ENCODE measurements at places on chromosomes 6 and 20.

- DNase-seq: no peak
These were observed 327.3 kb upstream of the NOX3 start for GRCh38 chr6:155782739-155783459.

DNA sequence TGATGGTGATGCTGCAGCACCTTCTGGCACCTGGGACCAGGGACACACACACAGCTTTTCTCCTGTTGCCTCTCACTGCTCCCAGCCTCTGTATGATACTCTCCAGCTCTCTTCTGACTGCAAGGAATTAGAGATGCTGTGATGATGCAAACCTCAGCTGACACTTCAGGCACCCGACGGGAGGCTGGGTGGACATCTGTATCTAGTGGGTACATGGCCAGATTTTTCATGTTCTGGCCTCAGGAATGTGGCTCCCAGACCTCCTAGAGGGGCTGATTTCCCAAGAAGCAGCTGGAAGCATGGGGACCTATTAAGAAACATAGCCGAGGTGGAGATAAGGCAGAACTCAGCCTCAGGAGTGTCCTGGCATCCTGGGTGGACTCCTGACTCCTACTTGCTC is 6.8 kb upstream of the EPB41L1 start:
- DNase-seq: no peak

DNA sequence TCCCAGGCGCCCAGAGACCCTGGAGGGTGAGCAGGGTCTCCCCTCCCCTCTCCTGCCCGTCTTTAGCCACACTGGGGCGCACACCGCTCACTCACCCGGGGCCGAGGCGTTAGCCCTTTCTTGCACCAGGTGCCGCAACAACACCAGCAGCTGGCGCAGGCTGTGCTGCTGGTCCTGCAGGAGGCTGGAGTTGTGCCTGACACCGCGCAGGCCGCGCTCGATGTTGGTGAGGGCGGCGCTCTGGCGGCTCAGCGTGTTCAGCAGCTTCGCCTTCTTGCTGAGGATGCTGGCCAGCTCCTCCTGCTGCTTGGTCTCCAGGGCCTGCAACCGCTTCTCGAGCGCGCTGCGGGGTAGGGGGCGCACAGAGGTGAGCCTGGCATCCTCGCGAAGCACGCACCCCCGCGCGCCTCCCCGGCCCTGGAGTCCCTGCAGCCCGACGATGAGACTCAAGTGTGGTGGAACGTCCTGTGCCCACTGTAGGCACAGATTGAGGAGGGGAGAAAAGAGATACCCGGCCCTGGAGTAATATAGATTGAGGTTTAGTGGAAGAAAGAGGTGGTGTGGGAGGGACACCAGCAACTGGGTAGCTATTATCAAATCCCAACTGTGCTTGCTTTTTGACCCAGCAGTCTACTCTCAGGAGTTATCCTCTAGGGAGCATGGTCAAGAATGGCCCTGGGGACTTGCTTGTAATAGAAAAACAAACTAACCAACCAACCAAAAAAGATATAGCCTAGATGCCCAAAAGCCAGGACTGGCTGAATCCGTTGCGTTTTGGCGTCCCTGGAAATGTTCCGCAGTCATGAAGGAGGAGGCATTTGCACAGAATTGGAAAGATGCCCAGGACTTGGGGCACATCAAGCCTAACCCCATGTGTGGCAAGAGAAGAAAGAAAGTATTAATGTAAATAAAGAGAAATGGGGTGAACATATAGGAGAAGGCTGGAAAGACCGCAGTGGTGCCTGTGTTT is 30.9 kb downstream of the ANGPT4 start:
- no peak for DNase-seq

DNA sequence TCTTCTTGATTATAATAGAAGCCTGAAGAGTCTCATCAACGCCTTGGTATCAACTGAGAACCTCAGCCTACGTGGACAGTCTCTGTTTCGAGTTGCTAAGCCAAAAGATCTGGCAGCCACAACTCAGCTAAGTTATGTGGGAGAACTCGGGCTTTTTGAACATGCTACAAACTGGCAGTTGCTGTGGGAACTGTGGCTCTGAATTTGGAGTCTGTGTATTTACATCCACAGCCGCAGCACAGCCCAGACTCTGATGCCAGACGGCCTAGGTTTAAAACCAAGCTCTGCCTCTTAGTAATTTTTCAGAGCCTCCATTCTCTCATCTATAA is 35.8 kb downstream of the RIPOR2 start:
- no peak for DNase-seq

- DNase-seq: no peak
These were observed 286.3 kb downstream of the CDH4 start for GRCh38 chr20:61538183-61538942.

DNA sequence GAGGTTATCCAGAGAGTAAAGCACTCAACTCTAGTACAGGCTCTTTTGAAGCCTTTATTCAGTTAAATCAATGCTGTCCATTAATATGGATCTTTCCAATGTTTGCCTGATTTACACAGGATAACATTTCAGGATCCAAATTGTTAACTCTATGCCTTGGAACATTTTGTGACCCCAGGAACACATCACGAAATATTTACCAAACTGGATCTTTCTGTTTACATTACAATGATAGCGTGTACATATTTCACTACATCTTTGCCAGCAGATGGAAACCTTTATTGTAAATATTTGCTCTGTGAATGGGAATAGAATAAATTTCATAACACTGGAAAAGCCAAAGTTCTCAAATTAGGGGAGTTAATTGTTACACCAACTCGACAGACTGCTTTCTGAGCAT is 23.5 kb downstream of the BPIFA2 start:
- DNase-seq: no peak

DNA sequence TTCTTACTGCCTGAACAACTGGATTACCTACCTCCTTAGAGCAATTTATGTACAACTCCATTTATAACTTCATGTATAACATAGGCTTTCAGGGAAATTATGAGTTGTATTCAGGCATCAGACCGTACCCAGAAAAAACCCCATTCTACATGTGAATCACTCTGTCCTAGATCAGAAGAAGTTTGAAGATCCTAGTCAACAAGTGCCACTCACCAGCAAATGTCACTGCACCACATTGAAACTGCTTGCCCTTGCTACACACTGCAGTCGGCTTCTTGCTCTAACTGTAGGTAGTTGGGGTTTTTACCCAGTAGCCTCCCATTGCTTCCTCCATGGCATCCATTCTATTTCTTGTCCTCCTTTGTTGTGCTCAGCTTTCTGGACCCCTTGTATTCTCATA is 132.4 kb downstream of the DNAH8 start:
- DNase-seq: no peak

DNA sequence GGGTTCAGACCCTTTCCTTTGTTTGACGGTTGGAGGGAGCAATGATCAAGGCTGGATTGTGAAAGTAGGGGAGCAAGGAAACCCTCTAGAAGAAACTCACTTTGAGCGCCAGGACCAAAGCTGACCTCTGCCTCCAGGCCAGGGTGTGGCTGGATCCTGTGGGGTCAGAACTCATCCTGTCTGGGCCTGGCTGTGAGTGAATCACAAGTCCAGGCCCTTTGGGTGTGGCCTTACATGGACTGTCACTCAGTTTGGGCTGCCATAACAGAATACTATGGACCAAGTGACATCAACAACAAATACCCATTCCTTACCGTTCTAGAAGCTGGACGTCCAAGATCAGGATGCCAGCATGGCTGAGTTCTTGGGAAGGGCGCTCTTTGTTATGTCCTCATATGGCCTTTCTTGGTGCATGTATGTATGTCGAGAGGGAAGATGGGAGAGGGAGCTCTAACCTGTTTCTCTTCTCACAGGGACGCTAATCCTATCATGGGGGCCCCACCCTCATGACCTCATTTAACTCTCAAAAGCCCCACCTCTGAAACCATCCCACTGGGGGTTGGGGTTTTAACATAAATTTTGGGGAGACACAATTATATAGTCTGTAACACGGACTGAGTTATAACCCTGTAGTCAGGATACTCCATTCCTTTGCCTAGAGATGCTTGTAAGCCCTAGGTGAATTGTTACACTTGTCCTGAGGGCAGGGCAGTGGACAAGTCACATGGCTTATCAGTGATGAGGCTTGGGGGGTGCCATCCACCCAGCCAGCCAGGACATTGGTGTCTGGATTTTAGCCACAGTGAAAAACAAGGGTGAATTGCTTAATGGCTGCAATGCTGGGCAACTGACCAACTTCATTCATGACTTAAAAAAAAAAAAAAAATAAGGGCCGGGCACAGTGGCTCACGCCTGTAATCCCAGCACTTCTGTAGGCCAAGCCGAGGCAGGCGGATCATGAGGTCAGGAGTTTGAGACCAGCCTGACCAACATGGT is 80.0 kb downstream of the TRMT11 start:
- no peak for DNase-seq

DNA sequence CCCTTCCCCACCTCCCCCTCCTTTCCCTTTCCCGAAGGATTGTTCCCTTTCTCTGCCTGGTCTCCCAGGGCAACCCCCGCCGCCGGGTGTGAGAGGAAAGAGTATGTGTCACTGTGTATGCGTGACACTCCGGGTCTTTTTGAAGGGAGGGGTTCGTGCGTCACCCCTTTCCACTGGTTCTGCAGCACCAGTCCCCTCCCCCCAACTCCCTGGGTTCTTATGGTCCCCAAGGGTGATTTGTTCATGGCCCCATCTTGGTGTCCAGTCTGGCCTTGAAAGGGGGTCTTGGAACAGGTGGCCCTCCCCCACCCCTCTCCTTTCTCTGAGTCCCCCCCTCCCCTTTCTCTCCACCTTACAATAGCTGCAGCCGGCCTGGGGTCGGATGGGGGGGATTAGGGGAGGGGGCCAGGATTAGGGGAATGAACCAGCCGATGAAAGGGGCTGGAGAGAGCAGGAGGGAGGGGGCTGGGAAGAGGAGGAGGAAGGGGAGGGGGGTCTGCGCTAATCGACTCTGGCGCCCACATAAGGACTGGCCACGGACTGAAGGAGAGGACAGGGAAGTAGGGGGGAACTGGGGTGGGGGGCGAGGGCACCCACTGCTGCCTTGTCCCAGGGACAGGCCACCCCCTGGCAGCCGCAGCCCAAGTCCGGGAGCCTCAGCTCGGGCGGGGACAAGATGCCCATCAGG is 1.3 kb upstream of the RING1 start:
- DNase-seq: no peak

DNA sequence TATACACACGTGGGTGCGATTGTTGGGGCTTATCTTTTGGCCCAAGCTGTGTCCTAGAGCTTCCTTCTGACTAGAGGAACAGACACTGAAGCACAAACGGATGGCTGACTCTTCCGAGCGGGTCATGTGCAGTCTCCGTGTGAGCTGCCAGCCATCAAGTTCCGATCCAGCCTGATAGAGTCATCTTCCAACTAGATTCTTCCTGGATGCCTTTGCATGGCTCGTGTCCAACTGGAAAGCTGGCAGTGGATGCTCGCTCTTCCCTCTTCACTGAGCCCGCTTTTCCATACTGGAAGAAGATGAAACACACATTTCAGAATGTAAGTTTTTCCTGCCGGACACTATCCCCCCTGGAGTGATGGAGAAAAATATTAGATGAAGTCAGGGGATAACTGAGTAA is 148.1 kb downstream of the SCML4 start:
- no peak for DNase-seq

- DNase-seq: no peak
These were observed 201.0 kb downstream of the SYNDIG1 start for GRCh38 chr20:24670341-24670872.

DNA sequence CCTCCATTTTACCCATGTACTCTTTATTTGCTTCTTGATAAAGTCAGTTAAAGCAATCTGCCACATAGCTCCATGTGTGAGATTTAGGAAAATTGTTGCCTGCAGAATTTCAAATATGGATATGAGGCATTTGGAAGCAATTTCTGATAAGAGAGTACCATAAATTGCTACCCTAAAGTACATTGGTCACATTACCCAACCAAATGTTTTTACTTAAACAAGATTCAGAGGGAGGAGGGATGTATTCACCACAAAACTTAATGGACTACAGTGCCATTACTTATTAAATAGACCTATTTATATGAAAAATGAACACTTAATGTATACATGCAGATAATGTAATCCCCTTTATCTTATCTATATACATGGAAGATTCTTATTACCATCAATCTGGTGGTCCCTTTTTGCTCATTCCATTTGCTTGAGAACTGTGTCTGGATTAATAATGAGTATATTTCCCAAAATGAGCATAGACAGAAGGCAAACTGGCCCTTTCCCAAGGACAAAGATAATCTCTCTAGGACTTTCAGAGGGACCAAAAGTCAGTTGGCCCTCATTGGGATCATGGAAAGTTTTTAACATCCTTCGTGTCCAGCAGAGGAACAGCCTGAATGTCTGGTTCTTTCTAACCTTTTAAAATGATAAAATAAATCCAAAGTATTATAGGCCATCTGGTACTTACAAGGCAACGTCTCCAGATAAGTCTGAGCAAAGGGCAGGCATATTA is 526.4 kb downstream of the CBLN4 start:
- no peak for DNase-seq

GRCh38 chr20:21336455-21337151 is 33.5 kb downstream of the XRN2 start:
- DNase-seq: no peak

DNA sequence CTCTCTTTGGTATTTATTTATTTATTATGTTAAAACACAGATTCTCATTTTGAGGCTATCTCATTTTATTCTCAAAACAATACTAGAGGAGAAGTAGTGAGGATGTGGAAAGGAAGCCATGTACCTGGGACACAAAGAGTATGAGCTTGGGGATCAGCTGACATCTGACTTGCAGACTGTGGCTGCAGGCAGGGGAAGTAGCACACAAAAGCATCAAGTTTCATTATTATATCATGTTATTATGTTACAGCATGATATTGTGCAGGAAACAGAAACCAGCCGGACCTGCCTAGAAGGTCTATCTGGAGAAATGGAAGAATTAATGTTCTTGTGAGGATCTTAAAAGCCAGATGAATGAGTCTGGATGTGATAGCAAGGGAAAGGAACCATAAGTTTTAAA is 248.2 kb downstream of the KHDC1L start:
- no peak for DNase-seq

DNA sequence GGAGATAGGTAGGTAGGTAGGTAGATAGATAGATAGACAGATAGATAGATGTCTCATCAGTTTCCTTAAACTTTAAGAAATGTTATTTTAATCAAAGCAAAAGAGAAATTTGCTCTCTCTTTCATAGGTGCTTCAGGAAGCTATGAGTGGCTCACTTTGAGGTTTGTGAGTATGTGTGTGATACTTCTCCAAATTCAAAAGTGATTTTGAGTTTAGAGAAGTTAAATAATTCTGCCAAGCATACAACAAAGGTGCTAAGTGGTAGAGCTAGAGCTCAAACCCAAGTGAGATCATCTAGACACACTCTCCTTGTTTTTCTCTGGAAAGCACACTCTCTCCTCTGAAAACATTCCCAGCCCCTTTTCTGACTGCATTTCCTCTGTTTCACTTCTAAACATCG is 156.2 kb downstream of the EDN1 start:
- DNase-seq: no peak
